ENCODE measurements at places on chromosomes 5 and 9.

GRCh38 chr5:59789197-59789596, 104.3 kb downstream of the PDE4D start:
- DNase-seq: no peak

GRCh38 chr9:133592731-133593409, 16.3 kb downstream of the FAM163B start:
- no peak for DNase-seq

- no peak for DNase-seq
Measured at GRCh38 chr5:10700516-10700915, 60.5 kb downstream of the DAP start.

- DNase-seq: no peak
Measured at GRCh38 chr5:93191035-93191817, 389.8 kb downstream of the NR2F1-AS1 start.

DNA sequence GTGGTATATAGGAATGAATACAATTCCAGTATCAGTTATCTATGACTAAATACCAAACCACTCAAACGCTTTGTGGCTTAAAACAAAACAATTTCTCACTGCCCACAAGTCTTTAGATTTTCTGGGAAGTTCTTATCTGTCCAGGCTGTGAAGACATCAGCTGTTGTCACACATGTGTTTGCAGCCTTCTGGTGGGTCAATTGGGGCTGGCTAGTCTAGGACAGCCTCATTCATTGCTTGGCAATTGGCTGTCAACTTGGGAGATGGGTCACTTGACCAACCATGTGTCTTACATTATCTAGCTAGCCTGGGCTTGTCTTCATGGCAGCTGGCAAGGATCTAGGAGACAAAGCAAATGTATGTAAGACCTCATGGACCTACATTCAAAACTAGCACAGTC, 53.8 kb upstream of the PAPPA start:
- DNase-seq: no peak

- DNase-seq: no peak
Measured at GRCh38 chr5:80177236-80177635, 78.6 kb downstream of the SERINC5 start.

DNA sequence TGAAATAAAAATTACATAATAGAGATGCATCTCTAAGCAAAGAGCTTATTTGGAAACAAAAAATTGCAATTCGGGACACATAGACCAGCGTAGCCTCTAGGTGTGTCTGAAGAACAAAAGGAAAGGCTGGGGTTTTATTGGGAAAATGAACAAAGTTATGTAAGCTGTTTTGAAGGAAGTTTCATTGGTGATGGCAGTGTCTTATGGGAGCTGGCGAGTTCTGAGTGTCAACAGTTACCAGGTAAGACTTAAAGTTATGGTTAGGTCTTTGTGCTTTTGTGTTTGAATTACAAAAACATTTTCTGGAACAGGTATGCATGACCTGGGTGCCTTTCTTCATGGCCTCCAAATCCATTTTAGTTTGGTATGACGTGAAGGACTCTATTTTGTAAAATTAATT, 48.9 kb downstream of the SLC27A6 start:
- no peak for DNase-seq

DNA sequence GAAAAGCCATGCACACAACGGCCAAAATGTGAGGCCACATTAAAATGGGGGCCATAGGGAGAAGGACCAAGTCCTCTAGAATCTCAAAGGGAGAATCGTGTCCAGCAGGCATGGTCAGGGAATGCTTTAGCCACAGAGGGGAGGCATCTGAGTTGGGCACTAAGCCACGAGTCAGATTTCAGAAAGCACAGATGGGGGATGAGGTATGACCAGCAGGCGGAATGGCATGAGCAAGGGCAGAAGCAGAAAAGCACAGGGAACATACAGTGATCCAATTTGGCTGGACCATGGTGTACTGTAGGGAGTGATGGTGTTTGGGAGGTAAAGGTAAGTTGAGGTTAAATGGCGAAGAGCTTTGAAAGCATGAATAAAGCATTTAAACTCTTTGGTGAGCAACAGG, 214.6 kb downstream of the TLE1 start:
- DNase-seq: no peak

GRCh38 chr5:171840066-171840465, 54.4 kb downstream of the SMIM23 start:
- peak; percentile 22 for DNase-seq

DNA sequence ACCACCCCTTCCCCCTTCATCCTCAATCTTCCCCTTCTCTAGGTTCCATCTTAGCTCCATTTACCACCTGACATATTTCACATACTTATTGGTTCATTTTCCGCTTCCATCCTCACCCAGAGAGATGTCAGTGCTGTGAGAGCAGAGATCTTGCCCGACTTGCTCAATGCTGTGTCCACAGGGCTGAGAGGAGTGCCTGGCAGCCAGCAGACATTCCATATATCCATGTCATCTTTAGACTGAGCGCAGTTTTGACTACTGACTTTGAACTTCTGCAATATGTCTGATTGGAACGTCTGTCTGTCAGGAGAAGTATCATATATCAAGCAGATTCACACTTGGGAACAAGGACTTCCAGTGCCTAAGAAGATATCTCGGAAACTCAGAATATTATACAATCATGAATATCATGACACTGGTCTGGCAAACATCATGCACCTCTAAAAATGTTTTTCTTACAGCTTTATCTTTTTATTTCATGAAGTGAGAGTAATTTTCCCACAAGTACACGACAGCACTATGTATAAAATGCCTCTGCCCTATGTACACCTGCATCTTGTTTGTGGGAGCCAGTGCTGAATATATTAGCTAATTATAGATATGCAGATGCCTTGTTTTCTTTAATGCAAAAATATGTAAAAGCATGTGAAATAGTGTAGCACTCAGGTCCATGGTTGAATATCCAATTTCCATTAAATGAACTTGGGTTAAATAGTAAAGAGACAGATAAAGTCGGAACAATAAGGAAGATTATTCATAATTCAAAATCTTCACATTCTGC, 454.0 kb upstream of the DAP start:
- DNase-seq: no peak

- no peak for DNase-seq
Measured at GRCh38 chr9:89422151-89422975, 75.5 kb downstream of the SEMA4D start.

GRCh38 chr9:126122901-126123616, 203.6 kb upstream of the MVB12B start:
- no peak for DNase-seq

DNA sequence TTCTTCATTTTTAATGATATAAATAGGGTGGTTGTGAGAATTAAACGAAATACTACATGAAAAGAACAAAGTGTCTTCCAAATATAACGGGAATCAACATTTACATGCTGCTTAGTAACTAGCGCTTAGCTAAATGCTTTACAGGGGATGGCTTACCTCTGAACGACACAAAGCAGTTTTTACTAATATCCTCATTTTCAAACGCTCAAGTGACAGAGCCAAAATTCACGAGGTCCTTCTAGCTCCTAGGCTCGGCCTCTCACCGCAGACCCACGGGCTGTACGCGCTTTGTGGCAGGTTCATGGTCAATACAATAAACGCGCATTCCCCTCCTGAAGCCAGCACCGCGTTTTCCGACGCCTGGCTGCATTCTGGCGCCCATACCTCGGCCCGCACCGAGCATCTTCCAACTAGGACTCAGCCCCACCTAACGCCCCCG, 442 bp downstream of the ZNF510 start:
- peak; percentile 48 for DNase-seq

- DNase-seq: peak; percentile 34
Measured at GRCh38 chr9:136728548-136729123, 14.1 kb downstream of the LCN10 start.

DNA sequence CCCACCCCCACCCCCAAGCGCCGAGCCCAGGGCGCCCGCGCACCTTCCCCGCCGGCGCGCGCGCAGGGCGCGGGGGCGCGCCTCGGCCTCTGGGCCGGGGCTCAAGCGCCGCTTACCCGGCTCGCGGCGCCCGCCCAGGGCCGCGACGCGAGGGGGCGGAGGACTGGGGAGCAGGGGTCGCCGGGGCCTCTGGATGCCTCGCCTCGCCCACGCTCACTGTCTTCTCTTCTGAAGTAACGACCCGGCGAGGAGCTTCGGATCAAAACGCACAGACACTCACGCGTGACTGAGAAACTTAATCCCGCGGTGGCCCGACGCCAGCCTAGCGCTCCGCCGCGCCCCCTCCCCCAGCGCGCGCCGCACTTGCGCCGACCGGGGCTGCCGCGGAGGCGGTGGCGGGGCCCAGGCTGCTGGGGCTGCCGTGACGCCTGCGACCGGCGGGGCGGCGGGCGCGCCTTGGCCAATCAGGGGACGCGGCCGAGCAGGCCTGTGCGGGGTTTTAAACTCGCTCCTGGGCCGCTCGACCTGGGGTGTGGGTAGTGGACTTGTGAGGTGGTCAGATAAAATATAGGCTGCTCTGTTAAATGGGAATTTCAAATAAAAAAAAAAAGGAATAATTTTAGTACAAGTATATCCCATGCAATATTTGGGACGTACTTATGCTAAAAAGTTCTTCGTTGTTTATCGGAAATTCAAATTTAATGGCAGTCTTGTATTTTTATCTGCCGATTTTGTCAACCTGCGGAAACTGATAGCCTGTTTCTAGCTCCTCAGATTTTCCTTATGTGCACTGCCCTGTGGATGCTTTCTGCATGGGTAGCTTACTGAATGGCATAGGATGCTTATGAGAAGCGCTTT, at the start of gene MPDZ:
TSS of gene MPDZ (minus strand) at position 409 of the 858 bp plus-strand sequence. CDS start 29,377 bp downstream, outside the sequence.
- peak; percentile 76 for DNase-seq

DNA sequence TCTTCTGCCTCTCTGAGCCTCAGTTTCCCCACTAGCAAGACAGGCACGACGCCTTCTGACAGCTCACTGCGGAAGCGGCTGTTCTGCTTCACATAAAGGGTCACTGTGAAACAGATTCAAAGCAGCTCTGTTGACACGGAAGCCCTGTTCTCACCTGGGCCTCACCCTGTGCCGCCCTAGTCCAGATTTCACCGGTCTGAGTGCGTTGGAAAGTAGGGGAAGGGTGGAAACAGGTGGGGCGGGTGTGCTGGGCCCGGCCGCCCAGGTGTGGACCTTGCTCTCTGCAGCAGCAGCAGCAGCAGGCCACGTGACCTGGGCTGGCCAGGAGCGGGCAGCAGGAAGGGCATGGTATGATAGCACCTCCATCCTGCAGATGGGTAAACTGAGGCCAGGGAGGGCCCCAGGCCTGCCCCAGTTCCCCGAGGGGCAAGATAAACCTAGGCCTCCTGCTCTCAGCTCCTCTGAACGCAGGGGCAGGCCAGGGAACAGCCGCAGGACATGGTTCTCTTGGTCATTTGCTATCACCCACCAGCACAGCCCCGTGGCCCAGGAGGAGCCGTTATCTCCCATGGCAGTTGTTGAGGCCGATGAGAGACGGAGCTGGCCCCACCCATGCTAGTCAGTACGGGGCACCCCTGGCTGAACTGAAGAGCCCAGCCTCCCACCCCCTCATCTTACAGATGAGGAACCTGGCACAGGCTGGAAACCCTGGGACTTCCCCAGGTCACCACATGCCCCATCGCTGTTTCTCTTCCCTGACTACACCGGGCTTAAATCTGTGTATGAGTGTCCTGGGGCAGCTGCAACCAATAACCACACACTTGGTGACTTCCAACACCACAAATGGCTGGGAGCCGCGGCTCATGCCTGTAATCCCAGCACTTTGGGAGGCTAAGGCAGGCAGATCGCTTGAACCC, 12.1 kb downstream of the PTGES2 start:
- no peak for DNase-seq

GRCh38 chr9:71183251-71183650, 61.8 kb upstream of the TRPM3 start:
- DNase-seq: no peak

GRCh38 chr5:149113669-149114068, 27.6 kb upstream of the ABLIM3 start:
- no peak for DNase-seq

- DNase-seq: peak; percentile 38
Measured at GRCh38 chr5:140399979-140400729, 1.5 kb upstream of the ANKHD1 start.

DNA sequence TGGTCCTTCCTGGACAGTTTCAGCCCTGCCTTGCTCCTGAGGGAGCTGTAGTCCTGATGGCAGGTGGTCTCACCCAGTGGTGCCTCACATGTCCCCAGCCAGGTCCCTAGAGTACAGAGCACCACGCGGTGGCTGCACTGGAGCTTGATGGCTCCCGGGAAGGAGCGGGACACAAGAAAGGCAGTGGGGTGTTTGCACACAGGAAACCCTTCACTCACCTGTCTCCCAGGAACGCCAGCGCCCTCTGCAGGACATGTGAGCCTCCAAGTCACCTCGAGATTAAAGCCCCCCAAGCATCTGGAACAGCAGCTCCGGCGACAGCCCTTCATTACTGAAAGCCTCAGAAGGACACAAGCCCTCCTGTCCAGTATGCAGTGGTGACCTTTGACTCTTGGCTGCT, 19.9 kb upstream of the TMEM250 start:
- DNase-seq: peak; percentile 84

- DNase-seq: no peak
Measured at GRCh38 chr5:18057725-18058124, 423.5 kb downstream of the TAF11L14 start.

GRCh38 chr9:134002796-134003195, 10.7 kb upstream of the VAV2 start:
- DNase-seq: no peak

- DNase-seq: no peak
Measured at GRCh38 chr9:89863837-89864236, 259.0 kb downstream of the GADD45G start.

DNA sequence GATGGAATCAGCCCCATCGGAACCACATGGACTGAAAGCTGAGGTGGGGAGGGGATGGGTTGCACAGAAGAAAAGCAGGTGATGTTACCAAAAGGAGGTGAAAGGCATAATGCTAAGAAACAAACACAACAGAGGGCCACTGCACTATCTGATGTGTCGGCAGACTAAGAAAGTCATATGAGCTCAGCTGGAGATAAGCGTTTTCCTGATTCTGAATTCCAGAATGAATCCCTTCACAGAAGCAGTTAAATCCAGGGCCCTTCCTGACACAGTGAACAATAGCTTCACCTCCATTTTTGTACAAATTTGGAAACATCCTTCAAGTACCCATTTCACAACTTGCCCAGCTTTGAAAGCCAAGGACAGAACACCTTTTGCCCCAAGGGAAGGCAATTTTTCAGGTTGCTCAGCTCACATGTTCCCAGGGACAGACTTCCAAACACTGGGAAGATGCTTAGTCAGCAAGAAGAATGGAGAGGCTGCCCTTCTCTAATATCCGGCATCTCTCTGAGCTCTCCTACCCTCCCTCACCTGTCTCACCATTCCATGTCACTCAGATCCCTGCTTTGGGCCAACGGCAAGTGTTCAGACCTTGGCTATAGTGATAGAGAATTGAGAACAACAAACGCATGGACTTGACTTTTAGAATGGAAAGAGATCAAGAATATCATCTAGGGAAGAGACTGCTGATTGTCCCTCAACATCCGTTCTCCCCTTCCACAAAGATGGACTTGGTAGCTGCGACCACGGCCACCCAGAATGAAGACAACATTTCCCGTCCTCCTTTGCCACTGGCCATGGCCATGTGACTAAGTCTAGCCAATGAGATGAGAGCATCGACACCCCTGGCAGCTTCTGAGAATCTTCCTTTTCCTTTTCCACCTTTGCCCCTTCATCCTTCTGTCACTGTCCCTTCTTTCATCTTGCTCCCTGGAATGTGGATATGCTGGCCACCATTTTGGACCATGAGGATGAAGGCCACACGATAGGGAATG, 68.6 kb upstream of the IL17B start:
- DNase-seq: no peak

- DNase-seq: peak; percentile 49
Measured at GRCh38 chr5:150660108-150660831, 781 bp upstream of the MYOZ3 start.

- no peak for DNase-seq
Measured at GRCh38 chr5:100775533-100775855, 127.6 kb downstream of the ST8SIA4 start.
